ENCODE measurements at places on chromosomes 5 and 9.

GRCh38 chr5:63687854-63688516, 274.3 kb downstream of the HTR1A start:
- H3K27ac ChIP-seq: no peak overlapping the region
- no peaks in the 10 kb centered on the region for H3K4me1 ChIP-seq
- DNase-seq: no peak
- no peak overlapping the region for H3K4me3 ChIP-seq

- no peaks in the 10 kb centered on the region for H3K4me1 ChIP-seq
- DNase-seq: no peak
- no peak overlapping the region for H3K27ac ChIP-seq
- no peak overlapping the region for H3K4me3 ChIP-seq
- peaks cover 73% of the 10 kb centered on the region for H3K27me3 ChIP-seq
Observed at GRCh38 chr9:136204145-136204805, 653 bp downstream of the LHX3 start.

- H3K27me3 ChIP-seq: peaks cover 47% of the 10 kb centered on the region
- H3K36me3 ChIP-seq: no peaks in the 10 kb centered on the region
- DNase-seq: no peak
- H3K27ac ChIP-seq: no peak overlapping the region
Observed at GRCh38 chr9:95746408-95747180, 128.9 kb upstream of the ERCC6L2 start.

DNA sequence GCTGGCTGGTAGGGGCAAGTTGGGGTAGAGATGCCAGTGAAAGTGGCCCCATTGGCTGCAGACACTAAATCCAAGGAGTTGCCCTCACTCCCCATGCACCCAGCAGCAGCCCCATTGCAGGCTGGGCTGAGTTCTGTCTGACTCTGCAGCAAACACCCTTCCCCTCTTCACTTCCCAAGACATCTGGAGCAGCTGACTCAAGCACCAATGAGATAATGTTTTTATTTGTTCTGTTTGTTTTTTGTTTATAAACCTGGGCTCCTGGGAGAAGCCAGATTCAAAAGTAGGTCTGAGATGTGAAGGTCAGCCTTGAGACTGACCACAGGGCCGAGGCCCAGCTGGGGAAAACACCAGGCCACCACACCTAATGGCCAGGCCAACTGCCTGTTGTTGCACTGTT, 545.9 kb upstream of the KLF4 start:
- H3K27ac ChIP-seq: no peak overlapping the region
- no peaks in the 10 kb centered on the region for H3K27me3 ChIP-seq
- no peaks in the 10 kb centered on the region for H3K4me1 ChIP-seq
- H3K4me3 ChIP-seq: no peak overlapping the region
- DNase-seq: no peak

GRCh38 chr9:68545033-68545705, 4.5 kb upstream of the TMEM252 start:
- no peak overlapping the region for H3K4me3 ChIP-seq
- H3K27me3 ChIP-seq: peaks cover 14% of the 10 kb centered on the region
- DNase-seq: no peak

- H3K4me3 ChIP-seq: peak overlapping the region; percentile 56
- peak; percentile 90 for DNase-seq
- H3K27me3 ChIP-seq: peaks cover 27% of the 10 kb centered on the region
- peaks cover 23% of the 10 kb centered on the region for H3K4me1 ChIP-seq
- peak overlapping the region; percentile 69 for H3K27ac ChIP-seq
Observed at GRCh38 chr9:136485049-136486045, 2.5 kb upstream of the SEC16A start.

DNA sequence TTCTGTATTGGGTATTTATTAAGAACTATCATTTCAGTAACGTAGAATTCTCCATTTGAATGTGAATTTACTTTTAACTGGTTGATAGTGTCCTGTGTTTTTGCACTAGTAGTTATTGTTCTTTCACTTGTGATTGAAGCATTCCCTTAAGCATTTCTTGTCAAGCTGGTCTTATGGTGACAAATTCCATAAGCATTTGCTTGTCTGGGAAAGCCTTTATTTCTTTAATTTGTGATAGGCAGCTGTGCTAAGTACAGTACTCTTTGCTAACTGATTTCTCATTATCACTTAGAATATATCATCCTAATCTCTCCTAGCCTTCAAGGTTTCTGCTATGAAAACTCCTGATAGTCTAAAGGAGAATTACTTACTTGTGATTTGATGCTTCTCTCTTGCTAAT, 21.3 kb upstream of the SPATA31E1 start:
- H3K4me1 ChIP-seq: no peaks in the 10 kb centered on the region
- H3K4me3 ChIP-seq: no peak overlapping the region
- H3K27ac ChIP-seq: no peak overlapping the region
- peaks cover 17% of the 10 kb centered on the region for H3K27me3 ChIP-seq
- no peaks in the 10 kb centered on the region for H3K36me3 ChIP-seq

DNA sequence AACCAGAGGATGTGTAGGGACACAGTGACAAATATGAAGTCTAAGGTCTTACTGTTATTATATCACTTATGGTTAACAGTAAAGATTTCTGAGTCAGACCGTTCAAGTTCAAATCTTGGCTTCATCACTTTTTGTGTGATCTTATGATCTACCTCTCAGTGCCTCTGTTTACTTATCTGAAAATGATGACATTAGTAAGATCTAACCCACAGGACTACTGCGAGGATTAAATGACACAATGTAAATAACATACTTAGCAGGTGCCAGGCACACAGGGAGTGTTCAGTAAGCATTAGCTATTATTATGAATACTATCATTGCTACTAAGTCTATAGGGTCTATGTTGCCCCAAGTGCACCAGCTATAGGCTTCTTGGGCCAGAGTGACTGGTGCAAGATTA, 2.0 kb downstream of the IRF1 start:
- H3K4me1 ChIP-seq: peaks cover 69% of the 10 kb centered on the region
- H3K27me3 ChIP-seq: no peaks in the 10 kb centered on the region
- peak overlapping the region; percentile 95 for H3K27ac ChIP-seq
- peaks cover 69% of the 10 kb centered on the region for H3K36me3 ChIP-seq

DNA sequence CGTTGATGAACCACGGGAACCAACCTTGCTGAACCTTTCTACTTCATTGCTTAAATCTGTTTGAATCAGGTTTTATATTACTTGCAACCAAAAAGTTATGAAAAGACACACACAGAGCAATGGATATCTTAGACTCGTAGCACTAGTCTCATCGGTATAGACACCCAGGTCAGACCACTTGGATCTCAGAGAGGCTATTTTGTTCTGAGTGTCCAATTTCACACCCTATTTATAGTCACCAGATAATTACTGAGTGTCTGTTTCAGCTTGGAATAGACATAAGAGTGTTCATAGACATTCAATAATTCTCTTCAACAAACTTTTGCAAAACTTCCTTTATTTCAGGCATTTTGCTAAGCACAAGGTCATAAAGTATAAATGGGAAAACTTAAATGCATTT, 145.4 kb upstream of the EGFLAM start:
- H3K4me1 ChIP-seq: no peaks in the 10 kb centered on the region
- H3K27me3 ChIP-seq: no peaks in the 10 kb centered on the region
- H3K4me3 ChIP-seq: no peak overlapping the region
- DNase-seq: no peak

DNA sequence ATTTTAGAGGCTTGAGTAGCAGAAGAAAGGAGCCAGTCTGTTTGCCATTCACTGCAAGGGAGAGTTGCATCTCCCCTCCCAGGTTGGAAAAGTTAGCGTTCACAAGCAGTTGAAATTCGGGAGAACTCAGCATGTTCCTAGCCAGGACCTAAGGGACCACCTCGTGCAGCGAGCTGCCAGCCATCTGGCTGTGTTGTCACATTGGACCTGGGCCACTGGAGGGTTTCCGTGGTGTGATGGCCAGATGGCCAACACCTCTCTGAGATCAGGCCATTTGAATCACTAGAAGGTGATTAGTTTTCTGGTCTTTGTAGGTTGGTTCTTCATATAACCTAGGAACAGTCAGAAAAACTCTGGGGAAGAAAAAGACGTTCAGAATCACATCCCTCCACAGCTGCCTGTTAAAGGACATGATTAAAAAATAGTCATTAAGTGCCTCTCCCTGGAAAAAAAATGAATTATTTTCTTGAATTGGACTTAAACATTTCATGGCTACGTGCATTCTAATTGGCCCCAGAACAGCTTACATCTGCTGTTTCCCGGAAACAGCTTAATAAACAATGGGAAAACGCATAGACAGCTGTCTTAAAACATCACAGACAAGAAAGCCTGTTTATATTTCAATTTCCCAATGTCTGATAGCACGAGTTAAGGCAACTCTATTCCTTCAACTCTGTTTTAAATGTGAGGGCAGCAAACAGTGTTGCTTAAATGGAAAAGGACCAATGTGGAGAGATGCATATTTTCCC, 303.9 kb downstream of the TENT4A start:
- no peaks in the 10 kb centered on the region for H3K27me3 ChIP-seq
- no peak overlapping the region for H3K4me3 ChIP-seq
- no peaks in the 10 kb centered on the region for H3K4me1 ChIP-seq
- no peaks in the 10 kb centered on the region for H3K36me3 ChIP-seq

GRCh38 chr5:1886846-1887587, 4.3 kb upstream of the IRX4 start:
- no peaks in the 10 kb centered on the region for H3K36me3 ChIP-seq
- H3K4me1 ChIP-seq: peaks cover 2% of the 10 kb centered on the region
- no peak overlapping the region for H3K27ac ChIP-seq
- DNase-seq: no peak

DNA sequence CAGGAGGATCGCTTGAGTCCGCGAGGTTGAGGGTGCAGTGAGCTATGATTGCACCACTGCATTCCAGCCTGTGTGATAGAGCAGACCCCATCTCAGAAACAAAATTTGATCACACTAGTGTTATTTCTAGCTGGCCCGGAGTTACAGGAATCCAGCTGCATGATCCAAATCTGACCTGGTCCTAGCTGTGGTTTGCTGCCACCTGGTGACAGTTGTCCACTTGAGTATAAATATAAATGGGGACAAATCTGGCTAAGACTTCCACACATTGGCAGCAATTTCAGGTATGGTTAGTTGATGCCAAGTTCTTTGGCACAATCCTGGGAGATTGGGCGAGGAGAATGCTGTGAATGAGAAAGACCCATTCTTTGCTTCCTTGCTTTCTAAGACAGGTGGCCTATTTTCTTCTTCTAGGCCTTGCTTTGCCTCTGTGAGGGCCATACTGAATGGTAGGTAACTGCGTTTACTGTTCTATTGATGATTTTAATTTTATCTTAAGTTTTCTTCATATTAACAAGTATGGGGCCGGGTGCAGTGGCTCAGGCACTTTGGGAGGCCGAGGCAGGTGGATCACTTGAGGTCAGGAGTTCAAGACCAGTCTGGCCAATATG, 35.4 kb downstream of the UBE2R2 start:
- no peak overlapping the region for H3K4me3 ChIP-seq
- H3K27me3 ChIP-seq: no peaks in the 10 kb centered on the region
- peaks cover 22% of the 10 kb centered on the region for H3K4me1 ChIP-seq
- DNase-seq: peak; percentile 69

GRCh38 chr9:5688109-5688508, 59.2 kb downstream of the RIC1 start:
- H3K4me3 ChIP-seq: no peak overlapping the region
- H3K27ac ChIP-seq: no peak overlapping the region
- no peaks in the 10 kb centered on the region for H3K4me1 ChIP-seq
- H3K36me3 ChIP-seq: peaks cover 18% of the 10 kb centered on the region

DNA sequence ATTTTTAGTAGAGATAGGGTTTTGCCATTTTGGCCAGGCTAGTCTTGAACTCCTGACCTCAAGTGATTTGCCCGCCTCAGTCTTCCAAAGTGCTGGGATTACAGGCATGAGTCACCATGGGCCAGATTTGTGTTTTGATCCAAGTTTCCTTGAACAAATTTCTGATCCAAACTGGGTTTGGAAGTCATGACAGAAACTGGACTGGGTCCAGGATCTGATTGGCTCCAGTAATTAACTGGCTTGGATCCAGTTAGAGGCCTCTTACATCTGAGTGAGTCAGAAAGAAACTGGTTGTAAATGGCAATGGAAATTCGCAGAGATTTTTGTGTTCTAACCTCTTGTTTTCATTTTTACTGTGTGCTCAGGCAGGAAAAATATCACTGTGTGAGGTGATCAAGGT, 141.6 kb downstream of the SLC25A46 start:
- no peaks in the 10 kb centered on the region for H3K27me3 ChIP-seq
- H3K27ac ChIP-seq: no peak overlapping the region
- H3K36me3 ChIP-seq: no peaks in the 10 kb centered on the region
- no peak overlapping the region for H3K4me3 ChIP-seq
- H3K4me1 ChIP-seq: no peaks in the 10 kb centered on the region
- no peak for DNase-seq

DNA sequence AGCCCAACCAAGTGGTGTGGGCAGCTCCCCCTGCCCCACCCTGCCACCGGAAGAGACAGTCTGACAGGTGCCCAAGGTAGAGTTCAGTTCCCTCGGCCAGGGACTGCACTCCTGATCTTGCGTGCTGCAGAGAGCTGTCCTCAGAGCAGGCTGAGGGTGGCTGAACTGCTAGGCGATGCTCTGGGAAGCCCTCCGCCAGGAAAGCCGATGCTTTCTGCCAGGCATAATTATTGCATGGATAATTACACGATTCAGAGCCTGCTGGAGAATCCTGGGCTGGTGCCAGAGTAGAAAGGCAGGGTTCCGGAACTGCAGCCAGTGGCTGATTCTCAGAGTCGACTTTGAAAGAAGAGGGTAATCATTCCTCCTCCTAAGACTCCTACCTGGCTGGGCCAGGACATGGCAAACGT, 19.3 kb downstream of the KCNIP1 start:
- peaks cover 18% of the 10 kb centered on the region for H3K27me3 ChIP-seq
- no peaks in the 10 kb centered on the region for H3K36me3 ChIP-seq
- no peak overlapping the region for H3K4me3 ChIP-seq
- H3K27ac ChIP-seq: no peak overlapping the region
- H3K4me1 ChIP-seq: no peaks in the 10 kb centered on the region

DNA sequence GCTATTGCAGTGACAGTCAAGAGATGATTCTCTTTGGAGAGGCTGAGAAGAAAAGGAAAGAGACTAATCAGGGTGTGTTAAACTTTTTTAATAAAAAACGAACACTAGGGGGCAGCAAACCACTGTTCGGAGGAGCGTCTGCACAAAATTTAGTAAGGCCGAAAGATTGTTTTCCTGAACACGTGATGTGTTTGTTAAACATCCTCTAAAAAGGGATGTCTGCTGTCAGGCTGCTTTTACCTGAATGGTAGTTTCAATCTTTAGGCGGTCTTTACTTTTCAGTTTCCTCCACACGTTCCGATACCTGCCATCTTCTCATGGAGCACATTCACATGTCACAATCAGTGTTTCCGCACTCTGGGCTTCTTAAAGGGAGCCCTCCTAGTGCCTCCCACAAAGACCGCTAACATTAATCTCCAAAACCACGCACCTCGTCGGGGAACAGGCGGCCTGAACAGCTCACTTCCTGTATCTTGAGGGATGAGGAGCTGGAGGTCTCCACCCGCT, 125.2 kb downstream of the GPBP1 start:
- H3K27ac ChIP-seq: peak overlapping the region; percentile 1
- no peaks in the 10 kb centered on the region for H3K36me3 ChIP-seq
- peak overlapping the region; percentile 47 for H3K4me3 ChIP-seq
- peak; percentile 48 for DNase-seq
- H3K27me3 ChIP-seq: peaks cover 13% of the 10 kb centered on the region
- H3K4me1 ChIP-seq: peaks cover 24% of the 10 kb centered on the region

GRCh38 chr5:147880487-147880886, 2.0 kb downstream of the SCGB3A2 start:
- H3K36me3 ChIP-seq: no peaks in the 10 kb centered on the region
- H3K4me1 ChIP-seq: no peaks in the 10 kb centered on the region
- no peak for DNase-seq
- no peak overlapping the region for H3K27ac ChIP-seq
- H3K27me3 ChIP-seq: peaks cover 4% of the 10 kb centered on the region

- H3K4me3 ChIP-seq: no peak overlapping the region
- no peaks in the 10 kb centered on the region for H3K36me3 ChIP-seq
- H3K27me3 ChIP-seq: peaks cover 7% of the 10 kb centered on the region
- no peaks in the 10 kb centered on the region for H3K4me1 ChIP-seq
- no peak for DNase-seq
- H3K27ac ChIP-seq: no peak overlapping the region
Observed at GRCh38 chr5:175353926-175354325, 90.1 kb downstream of the DRD1 start.

- no peak for DNase-seq
- no peaks in the 10 kb centered on the region for H3K36me3 ChIP-seq
- peaks cover 14% of the 10 kb centered on the region for H3K27me3 ChIP-seq
Observed at GRCh38 chr9:27278374-27278773, 18.6 kb downstream of the EQTN start.

Measured in activated naive CD4-positive, alpha-beta T cell treated with anti-CD3 and anti-CD28 coated beads, Interleukin-2, amount 10 ng/mL, durations not matched to agents 7 days and 5 days (primary cell).